H1 (cell line): ENCODE measurements at places on chromosomes 13 and 19.

DNA sequence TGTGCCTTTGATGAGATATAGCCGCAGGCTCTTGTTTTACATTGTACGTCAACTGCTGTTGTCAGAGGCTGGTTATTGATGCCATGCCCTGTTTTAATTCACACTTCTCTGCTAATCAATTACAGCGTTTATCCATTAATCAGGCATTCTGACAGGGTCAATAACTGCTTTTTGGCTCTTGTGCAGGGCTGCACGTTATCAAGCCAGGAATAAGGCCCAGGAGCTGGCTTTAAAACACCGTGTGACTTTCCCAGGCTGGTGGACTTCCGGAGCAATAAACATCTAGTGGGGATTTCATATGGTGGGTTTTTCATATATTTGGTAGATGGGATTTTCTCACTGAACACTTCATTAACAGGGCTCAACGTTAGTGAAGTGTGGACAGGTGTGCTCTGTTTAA, 221.7 kb downstream of the TM9SF2 start:
- peaks cover 25% of the 10 kb centered on the region for H3K4me1 ChIP-seq
- no peak overlapping the region for H3K4me3 ChIP-seq
- H3K27me3 ChIP-seq = no peaks in the 10 kb centered on the region
- H3K27ac ChIP-seq = no peak overlapping the region

DNA sequence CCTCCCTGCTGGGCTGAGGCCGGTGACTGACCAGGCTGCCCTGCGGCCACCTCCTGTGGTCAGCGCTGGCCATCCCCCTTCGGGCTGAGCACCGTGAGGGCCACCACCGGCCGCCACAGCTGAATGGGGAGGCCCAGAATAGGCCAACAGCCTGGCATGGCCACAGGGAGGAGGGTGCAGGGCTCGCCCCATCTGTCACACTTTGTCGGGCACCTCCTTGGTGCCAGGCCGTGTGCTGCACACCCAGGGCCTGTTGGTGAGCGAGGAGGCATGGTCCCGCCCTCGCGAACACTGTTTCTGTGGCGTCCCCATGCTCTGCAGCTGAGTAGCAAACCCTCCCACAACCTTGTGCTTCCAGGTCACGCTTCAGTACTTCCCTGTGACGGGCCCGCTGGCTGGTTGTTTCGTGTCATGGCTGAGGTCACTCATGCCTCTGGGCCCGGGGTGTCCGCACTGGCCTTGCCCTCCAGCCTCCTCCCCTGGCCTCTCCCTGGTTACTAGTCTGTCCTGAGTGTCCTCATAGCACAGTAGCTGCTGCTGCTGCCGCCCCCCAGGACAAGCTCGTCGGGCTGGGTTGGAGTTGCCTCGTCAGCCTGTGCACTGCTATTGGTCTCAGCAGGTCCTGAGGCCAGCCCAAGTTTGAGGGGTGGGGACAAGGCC, 15.2 kb downstream of the EPN1 start:
- H3K4me1 ChIP-seq = no peaks in the 10 kb centered on the region
- no peak for DNase-seq
- H3K27me3 ChIP-seq = no peaks in the 10 kb centered on the region

DNA sequence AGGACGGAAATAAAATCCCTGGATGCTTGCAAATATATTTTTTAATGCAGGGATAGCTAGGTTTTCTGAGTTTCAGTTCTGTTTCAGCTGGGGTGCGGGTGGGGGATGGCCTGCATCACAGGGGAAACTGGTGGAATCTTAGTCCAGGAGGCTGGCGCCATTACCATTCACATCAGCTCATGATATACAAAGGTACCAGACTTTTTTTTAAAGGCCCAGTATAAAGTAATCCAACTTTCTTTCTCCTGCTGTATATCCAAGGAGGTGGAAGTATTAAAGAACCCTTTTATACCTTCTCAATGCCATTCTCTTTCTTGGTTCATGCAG, 343.8 kb downstream of the KCNRG start:
- DNase-seq = no peak
- no peaks in the 10 kb centered on the region for H3K36me3 ChIP-seq
- H3K4me3 ChIP-seq = no peak overlapping the region
- H3K27me3 ChIP-seq = no peaks in the 10 kb centered on the region

DNA sequence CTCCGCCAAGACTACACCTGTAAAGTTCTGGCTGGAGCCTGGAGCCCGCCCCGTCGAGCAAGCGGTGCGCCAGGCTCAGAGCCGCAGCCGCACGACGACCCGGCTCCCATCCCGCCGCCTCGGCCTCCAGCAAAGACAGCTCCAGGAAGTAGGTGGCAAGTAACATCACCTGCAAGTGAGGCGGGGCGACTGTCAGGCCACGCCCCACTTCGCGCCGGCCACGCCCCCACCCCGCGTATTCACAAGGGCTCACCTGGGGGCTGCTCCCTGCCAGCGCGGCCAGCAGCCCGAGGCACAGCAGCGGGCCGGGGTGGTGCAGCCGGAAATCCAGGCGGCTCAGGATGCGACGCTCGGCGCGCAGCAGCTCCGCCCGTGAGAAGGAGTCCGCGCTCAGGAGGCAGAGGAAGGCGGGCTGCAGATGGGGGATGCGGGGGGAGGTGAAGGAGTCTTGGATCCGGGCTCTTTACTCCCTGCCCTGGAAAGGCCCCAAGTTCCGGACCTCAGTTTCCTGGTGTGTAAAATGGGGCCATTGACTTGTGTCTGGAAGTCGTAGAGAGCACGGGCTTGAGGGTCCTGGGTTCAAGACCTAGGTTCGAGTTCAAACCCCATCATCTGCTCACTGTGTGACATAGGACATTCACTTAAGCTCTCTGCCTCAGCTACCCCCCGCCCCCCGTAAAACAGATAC, 3.2 kb downstream of the CCNP start:
- no peak overlapping the region for H3K4me3 ChIP-seq
- peaks cover 4% of the 10 kb centered on the region for H3K4me1 ChIP-seq
- H3K27ac ChIP-seq = no peak overlapping the region
- peaks cover 23% of the 10 kb centered on the region for H3K27me3 ChIP-seq

GRCh38 chr19:22619371-22619770, 14.8 kb upstream of the ZNF492 start:
- H3K4me3 ChIP-seq = no peak overlapping the region
- H3K27me3 ChIP-seq = no peaks in the 10 kb centered on the region
- no peaks in the 10 kb centered on the region for H3K4me1 ChIP-seq
- no peak overlapping the region for H3K27ac ChIP-seq
- no peak for DNase-seq
- peaks cover 5% of the 10 kb centered on the region; the same call in 1 of the 2 replicates for H3K36me3 ChIP-seq

DNA sequence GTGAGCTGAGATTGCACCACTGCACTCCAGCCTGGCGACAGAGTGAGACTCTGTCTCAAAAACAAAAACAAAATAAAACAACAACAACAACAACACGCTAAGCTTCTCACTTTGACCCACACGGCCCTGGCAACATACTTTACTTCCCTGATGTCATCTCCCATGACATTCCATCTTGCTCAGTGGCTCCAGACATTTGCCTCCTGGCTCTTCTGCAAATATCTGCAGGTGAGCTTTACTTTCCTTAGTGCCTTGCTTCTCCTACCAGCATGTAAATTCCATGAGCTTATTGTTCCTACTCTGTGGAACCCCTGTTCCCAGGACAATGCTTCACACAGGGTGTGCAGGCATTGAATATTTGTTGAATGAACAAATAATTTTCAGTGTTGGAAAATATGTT, 205.6 kb upstream of the TMTC4 start:
- no peaks in the 10 kb centered on the region for H3K27me3 ChIP-seq
- H3K4me3 ChIP-seq = no peak overlapping the region
- H3K4me1 ChIP-seq = no peaks in the 10 kb centered on the region
- no peaks in the 10 kb centered on the region for H3K36me3 ChIP-seq
- no peak overlapping the region for H3K27ac ChIP-seq

GRCh38 chr19:19329126-19329525, 8.5 kb downstream of the MAU2 start:
- DNase-seq = no peak
- H3K27me3 ChIP-seq = no peaks in the 10 kb centered on the region
- no peak overlapping the region for H3K4me3 ChIP-seq
- no peak overlapping the region for H3K27ac ChIP-seq
- H3K36me3 ChIP-seq = peaks cover 10% of the 10 kb centered on the region; the same call in 1 of the 2 replicates

- H3K36me3 ChIP-seq = no peaks in the 10 kb centered on the region
- H3K27me3 ChIP-seq = no peaks in the 10 kb centered on the region
- no peak overlapping the region for H3K4me3 ChIP-seq
These were observed 60.8 kb downstream of the F2RL3 start for GRCh38 chr19:16949496-16950023.

DNA sequence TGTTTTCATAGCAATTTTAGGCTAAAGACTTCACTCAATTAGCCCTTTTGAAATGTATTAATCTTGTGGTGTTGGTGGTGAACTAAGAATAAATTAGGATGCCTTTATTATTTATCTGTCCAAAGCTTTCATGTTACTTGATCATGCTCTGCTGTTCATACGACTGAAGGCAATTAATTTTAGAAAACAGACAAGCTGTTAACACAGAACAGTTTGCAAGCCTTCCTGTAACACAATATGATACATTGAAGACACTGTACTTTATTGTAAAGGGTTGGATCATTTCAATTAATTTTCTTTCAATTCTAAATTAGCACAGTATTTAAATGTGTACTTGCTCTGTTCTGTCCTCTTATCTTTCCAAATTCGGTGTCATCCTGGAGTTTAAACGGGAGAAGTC, 794.3 kb upstream of the MIR17HG start:
- H3K27ac ChIP-seq = no peak overlapping the region
- H3K27me3 ChIP-seq = no peaks in the 10 kb centered on the region
- no peak overlapping the region for H3K4me3 ChIP-seq
- no peaks in the 10 kb centered on the region for H3K4me1 ChIP-seq
- DNase-seq = no peak

GRCh38 chr13:106133025-106133424, 402.4 kb downstream of the EFNB2 start:
- no peaks in the 10 kb centered on the region for H3K36me3 ChIP-seq
- DNase-seq = no peak
- no peaks in the 10 kb centered on the region for H3K4me1 ChIP-seq
- H3K27ac ChIP-seq = no peak overlapping the region
- H3K4me3 ChIP-seq = no peak overlapping the region

DNA sequence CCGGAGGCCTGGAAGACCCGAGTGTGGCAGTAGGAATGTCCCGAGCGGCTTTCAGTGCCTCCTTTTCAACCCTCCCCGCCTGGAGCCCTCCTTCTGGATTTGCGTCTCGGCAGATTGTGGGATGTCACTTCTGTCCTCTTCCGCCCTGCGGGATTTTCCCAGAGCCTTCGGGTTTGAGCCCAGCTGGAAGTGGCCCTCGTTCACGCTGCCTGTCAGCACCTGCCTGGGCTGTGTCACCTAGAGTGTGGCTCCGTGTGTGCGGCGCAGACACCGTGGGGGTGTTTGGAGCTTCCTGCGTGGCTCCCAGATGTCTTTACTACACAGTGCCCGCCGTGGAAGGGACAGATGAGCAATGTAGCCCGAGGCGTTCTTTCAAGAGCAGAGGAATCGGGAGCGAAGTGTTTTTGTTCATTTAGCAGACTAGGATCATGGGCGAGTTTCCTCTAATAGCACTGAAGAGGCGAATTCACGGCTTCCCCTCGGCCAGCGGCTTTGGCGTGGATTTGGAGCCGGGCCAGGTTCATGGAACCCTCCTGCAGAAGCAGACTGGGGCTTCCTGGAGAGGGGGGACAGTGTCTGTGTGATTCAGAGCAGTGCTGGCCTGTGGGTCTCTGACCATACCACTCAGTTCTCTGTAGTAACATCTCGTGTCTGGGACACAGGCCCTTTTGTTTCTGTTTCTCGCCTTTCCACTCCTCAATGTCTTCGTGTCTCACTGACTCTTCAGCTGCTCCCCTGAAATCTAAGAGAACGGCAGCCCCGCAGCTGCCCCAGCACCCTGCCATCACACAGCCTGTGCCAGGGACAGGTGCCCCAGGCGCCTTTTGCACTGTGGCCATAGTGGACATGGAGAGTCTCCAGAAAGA, 68.0 kb downstream of the KDM4B start:
- no peaks in the 10 kb centered on the region for H3K27me3 ChIP-seq
- no peak overlapping the region for H3K4me3 ChIP-seq
- H3K27ac ChIP-seq = no peak overlapping the region
- H3K4me1 ChIP-seq = no peaks in the 10 kb centered on the region
- peaks cover 5% of the 10 kb centered on the region for H3K36me3 ChIP-seq
- no peak for DNase-seq
